ENCODE measurements at places on chromosomes 6 and 20.

- no peaks in the 10 kb centered on the region for H3K36me3 ChIP-seq
- no peak for DNase-seq
- H3K4me3 ChIP-seq: no peak overlapping the region
- H3K27ac ChIP-seq: no peak overlapping the region
- peaks cover 50% of the 10 kb centered on the region for H3K27me3 ChIP-seq
Observed at GRCh38 chr6:170284126-170284773, 6.6 kb downstream of the DLL1 start.

- no peaks in the 10 kb centered on the region for H3K27me3 ChIP-seq
- H3K27ac ChIP-seq: no peak overlapping the region
- H3K36me3 ChIP-seq: no peaks in the 10 kb centered on the region
- H3K4me1 ChIP-seq: no peaks in the 10 kb centered on the region
- no peak overlapping the region for H3K4me3 ChIP-seq
Observed at GRCh38 chr20:14220986-14221385, 116.4 kb downstream of the FLRT3 start.

DNA sequence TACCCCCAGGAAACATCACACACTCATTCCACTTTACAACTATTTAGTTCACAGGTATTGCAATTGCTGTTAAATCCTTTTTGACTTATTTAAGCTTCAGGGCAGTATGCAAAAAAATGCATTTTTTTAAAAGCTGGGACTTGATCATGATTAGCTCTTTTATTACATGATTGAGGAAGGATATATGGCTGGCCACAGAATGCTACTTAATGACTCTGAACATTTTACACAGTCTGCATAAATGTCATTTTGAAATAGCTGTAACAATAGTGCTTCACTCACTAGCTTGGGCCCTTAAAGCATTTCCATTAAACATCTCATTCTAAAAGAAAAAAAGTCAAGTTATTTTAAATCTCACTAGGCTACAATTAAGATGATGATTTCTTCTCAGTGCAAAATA lies 429.7 kb downstream of the FRK start:
- H3K4me3 ChIP-seq: no peak overlapping the region
- no peak for DNase-seq

DNA sequence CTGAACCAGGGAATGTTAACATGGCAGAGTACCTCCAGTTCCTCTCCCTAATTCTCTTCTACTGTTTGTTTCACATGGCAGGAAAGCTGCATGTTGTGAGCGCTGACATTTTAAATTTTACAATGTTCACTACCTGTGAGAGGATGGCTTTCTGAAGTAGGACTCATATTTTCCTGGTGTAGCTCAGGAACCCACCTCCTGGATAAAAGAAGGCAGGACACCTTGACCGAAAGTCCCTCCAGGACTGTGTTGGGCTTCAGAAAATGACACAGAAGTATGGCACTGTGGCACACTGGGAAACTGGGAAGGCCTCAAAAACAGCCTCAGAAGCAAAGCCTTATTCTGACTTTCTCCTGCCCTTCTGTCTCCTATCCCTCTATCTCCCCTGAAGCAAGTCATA lies 33.3 kb downstream of the PTPRK start:
- H3K4me3 ChIP-seq: no peak overlapping the region
- H3K36me3 ChIP-seq: no peaks in the 10 kb centered on the region
- H3K27ac ChIP-seq: no peak overlapping the region
- peaks cover 3% of the 10 kb centered on the region for H3K27me3 ChIP-seq

- no peaks in the 10 kb centered on the region for H3K36me3 ChIP-seq
- H3K4me3 ChIP-seq: no peak overlapping the region
- H3K27ac ChIP-seq: no peak overlapping the region
- peaks cover 10% of the 10 kb centered on the region for H3K4me1 ChIP-seq
Observed at GRCh38 chr6:108622641-108623298, 62.1 kb downstream of the FOXO3 start.
